ENCODE measurements at places on chromosomes 12 and 14.

DNA sequence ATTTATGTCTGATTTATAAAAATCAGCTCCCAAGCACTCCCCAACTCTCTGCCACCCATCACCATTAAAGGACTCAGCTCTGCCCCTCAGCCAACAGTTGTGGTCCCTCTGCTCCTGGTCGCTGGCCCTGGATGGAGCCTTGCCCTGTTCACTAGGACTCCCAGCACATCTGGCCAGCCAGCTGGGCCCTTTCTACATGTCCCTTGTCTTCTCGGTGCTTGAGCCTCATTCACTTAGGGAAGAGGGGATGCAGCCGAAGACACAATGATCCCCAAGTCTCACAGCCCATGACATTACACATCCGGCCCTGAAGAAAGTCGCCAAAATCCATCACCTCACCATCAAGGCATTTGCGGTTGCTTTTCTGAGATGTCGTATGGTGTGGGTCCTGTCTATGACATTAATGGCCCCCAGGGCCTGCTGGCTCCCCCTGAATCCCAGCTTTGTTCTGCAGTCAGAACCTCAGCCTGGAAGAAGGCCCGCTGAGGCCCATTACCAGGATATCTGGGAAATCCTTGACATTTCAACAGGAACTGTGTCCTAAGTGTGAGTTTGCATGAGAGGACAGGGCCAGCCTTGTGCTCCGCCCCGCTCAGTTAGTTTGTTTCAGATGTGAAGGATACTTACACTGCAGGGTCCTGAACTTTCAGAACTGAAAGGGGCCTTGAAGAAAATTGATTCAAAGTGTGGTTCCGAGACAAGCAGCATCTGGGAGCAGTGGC lies 19.1 kb downstream of the TSPAN11 start:
- no peak for DNase-seq

GRCh38 chr14:77426396-77426795 lies 3.1 kb upstream of the NOXRED1 start:
- DNase-seq, result no peak

DNA sequence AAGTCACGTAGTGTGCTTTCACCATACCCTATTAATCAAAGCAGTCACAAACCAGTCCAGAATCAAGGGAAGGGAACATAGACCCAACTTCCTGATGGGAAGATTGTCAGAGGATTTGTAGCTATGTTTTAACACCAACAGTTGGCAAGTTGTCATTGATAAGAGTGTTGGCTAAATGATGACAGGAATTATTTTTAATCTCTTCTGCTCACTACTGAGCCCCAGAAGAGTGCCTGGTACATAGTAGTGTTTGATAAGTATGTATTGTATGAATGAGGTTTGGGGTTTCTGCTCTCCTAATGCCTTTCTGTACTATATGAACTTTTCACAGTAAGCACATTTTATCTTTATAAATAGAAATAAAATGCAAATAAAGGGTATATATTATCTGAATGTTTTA lies 14.7 kb downstream of the HCFC2 start:
- no peak for DNase-seq

GRCh38 chr12:48183876-48184548 lies 568 bp downstream of the CCDC184 start:
- DNase-seq, result no peak

DNA sequence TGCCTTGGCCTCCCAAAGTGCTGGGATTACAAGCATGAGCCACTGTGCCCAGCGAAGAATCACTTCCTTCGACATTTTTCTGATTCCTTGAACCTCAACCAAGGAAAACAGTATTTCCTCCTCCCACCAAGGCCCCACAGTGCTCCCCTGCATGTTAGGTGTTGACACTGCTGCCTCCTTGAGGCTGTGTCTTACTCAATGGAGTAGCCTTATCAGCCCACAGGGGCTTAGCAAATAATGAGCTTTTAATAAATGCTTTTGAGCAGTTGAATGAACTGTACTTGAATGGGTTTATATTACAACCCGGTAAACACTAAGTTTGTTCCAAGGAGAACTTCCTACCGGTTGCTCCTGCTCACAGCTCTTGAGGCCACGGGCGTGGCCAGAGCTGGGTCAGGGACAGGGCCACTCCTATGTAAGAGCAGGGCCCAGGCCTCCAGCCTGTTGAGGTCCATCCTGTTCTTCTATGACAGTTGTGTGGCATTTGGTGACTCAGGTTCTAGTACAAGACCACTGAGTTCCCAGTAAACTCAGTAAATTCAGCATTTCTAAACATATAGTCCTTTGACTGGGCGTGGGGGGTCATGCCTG lies 36.8 kb upstream of the TUBA1A start:
- DNase-seq, result no peak

- DNase-seq, result no peak
These were observed 35.3 kb downstream of the VWF start for GRCh38 chr12:6088921-6089747.

DNA sequence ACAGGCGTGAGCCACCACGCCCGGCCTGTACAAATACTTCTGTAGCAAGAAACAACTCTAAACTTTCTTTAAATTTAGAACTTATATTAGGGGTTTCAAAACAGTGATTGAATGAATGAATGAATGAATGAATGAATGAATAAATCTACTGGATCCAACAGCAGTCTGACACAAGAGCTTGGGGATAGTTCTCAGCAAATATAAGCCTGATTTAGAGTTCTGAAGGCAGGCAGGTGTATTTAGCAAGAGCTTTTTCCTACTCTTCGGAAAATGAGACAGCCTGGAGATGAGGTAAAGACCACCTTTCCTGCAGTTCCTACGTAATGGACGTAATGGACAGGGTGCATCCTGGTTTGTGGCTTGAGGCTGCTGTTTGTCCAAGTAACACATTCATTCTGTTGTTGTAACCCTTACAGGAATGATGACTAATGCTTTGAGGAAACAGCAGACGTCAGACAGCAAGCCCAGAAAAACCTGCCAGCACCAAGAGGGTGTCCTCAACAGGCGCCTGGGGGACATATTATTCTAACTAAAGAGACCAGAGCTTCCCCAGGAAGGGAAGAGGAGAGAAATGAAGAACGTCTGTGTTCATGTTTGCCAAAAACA lies 277.4 kb upstream of the SOX5 start:
- no peak for DNase-seq

GRCh38 chr14:53814392-53814791 lies 142.2 kb downstream of the BMP4 start:
- DNase-seq, result no peak

GRCh38 chr12:111444314-111444924 lies 38.7 kb downstream of the SH2B3 start:
- no peak for DNase-seq

DNA sequence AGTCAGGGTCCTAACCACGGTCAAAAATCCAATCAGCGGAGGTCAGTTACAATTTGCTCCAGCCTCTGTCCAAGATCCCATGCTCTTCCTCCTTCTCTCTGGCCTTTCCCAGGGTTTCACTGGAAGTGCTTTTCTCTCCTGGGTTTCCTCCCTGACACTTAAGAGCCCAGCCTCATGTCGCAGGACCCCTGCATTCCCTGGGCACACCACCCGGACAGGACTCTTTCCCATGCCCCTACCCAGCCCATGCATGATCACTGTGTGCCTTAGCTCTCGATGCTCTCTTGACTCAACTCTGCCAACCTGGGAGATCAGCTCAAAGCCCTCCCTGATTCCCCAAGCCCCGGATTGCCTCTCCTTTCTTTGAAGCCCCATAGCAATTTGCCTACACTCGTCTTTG lies 15.5 kb upstream of the TAC3 start:
- DNase-seq, result no peak

- no peak for DNase-seq
These were observed 20.9 kb downstream of the GALNT16 start for GRCh38 chr14:69280746-69281291.

DNA sequence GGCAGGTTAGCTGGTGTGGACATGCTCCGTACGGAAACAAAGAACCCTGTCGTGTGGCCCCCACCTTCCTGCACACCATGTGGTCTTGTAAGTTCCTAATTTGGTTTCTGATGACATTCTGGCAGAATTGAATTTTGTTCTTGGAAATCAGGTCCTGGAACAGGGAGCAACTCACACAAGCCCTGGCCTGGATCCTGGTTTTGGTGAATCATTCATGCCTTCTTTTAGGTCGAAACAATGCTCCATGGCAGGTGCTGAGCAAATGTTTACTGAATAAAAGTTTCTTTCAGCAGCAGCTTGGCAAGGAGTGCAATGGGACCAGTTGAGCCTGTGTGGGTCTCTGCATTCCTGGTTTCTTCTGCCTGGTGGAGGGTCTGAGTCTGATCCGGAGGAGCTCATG lies 978.4 kb downstream of the BCL11B start:
- DNase-seq, result no peak

- DNase-seq, result no peak
These were observed 3.1 kb downstream of the SINHCAF start for GRCh38 chr12:31322801-31323207.

- DNase-seq, result no peak
These were observed 238.9 kb downstream of the PHLDA1 start for GRCh38 chr12:75792687-75793086.

DNA sequence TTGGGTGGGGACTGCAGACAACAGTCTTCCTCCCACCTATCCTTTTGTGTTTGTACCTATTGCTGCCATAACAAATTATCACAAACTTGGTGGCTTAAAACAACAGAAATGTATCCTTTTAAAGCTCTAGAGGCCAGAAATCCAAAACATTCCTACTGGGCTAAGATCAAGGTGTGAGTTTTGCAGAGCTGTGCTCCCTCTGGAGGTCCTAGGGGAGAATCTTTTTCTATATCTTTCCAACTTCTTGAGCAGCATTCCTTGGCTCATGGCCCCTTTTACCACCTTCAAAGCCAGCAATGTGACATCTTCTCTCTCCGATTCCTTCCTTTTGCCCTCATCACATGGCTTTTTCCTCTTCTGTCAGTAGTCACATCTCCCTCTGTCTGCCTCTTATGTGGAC lies 190.6 kb downstream of the TTC8 start:
- DNase-seq, result no peak

GRCh38 chr12:105025890-105026289 lies 39.8 kb downstream of the NOPCHAP1 start:
- no peak for DNase-seq

- DNase-seq, result no peak
These were observed 510.6 kb downstream of the RERGL start for GRCh38 chr12:17579205-17580026.

GRCh38 chr14:32434880-32435279 lies 105.8 kb downstream of the AKAP6 start:
- DNase-seq, result no peak

DNA sequence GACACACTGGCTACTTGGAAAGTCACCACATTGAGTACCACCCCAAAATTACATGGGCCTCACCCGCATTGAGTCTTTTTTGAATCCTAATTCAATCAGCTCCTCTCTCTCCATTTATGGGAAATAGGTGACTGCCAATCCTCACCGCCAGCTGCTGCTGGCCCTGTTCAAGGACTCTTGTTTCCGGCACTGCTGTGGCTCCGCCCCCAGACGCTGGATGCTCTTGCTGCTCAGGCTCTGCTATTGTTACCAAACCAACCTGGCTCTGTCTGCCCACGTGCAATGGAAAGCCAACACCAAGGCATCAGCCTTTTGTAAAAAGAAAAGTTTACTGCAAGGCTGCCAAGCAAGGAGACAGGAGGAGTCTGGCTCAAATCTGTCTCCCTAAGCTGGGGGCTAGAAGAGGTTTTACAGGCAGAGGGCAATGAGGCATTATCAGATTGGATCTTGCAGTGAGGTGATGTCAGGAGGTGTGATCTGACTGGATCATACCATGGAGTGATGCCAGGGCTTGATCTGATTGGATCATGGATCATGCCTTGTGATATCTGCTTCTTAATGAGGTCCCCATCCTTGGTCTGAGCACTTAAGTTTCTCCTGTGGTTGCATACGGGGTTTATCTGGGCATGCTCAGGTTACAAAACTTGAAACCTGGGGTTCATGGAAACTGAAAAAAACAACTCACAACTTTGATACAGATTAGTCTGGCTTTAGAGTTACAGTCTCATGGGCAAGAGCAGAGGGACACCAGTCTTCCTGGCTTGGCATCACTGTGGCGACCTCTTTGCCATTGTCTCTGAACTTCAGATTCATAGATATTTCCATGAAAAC lies 117.1 kb upstream of the SLC35F4 start:
- DNase-seq, result no peak

- no peak for DNase-seq
These were observed 4.5 kb downstream of the DPF3 start for GRCh38 chr14:72889366-72889765.

GRCh38 chr14:74704656-74705055 lies 8.2 kb downstream of the AREL1 start:
- DNase-seq, result no peak

GRCh38 chr12:91877022-91877421 lies 268.6 kb downstream of the BTG1 start:
- peak; percentile 64 for DNase-seq

- no peak for DNase-seq
These were observed 3.7 kb upstream of the ANKLE2 start for GRCh38 chr12:132765361-132765760.

DNA sequence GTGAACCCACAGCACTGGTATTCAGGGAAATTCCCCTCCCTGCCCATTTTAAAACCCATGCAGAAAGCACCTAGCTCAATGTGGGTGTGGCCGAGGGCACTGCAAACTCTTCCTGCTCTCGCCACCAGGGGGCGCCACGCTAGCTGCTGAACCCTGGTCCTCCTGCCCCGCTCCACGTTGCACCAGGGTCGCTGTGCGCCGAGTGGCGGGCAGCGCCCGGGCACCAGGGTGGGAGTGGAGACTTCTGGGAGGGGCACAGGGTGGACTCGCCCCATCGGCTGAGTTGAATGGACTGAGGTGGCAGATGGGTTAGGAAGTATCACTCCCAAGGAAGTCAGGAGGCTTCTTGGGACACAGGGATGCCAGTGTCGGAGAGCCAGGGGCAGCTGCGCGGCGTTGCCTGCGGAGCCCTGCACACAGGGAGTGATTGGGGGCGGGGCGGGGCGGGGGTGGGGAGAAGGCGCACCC lies 48.1 kb upstream of the BCL11B start:
- peak; percentile 52 for DNase-seq

DNA sequence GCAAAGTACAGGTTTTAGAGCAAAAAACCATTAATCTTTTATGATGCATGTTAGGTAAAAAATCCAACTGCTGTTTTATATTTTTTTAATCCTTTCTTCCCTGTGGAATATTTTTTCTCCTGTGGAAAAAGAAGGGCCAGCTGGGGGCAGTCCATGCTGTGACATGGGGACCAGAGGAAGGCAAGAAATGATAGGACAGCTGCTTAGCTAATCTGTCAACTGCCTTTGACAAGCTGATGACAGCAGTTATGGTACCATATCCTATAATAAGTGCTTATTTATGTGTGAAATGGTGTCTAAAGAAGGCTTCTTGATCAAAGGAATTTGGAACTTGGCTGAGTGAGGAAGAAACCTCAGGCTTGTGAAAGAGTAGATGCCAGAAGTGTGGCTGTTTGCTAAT lies 452.4 kb upstream of the NOVA1 start:
- no peak for DNase-seq

DNA sequence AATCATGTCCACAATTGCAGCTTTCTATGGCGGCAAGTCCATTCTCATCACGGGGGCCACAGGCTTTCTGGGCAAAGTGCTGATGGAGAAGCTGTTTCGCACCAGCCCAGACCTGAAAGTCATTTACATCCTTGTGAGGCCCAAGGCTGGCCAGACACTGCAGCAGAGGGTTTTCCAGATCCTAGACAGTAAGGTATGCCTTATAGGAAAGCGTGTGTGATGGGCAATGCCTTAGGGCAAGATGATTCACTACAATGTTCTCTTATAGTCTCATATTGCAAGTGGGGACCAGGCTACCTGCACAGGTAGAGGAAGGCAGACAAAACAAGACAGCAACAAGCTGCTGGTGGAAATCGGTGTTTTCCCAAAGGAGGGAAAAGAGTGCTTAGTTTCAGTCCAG lies 110.5 kb downstream of the ERGIC2 start:
- no peak for DNase-seq
